ENCODE measurements at places on chromosomes 2 and 18.

DNA sequence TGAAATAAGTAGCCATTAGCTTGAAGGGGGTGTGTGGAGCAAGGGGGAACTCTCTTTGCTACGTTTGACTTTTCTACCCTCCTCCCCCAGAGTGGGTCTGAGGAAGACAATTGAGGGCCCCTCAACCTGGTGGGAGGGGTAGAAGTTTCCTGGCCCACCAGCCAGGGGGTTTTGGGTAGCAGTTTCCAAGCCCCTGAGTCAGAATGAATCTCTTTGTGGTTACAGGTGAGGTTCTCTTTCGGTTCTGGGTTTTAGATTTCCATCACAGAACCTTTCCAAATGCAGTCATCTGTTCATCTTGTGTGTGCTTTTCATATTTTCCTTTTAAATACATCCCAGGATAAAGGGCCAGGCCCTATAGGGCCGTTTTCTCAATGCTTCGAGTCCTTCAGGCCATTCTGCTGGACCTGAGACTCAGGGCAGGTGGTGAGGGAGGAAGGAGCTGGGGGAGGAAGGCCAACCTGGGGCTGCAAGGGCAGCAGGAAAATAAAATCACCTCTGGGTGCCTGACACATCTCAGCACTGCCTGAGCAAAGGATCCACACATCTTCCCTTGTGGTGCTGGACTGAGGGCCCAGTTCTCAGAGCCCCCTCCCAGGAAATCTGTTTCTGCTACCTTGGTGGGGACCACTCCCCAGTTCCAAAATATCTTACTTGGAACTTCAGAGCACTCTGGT is 4.7 kb downstream of the LBH start:
- no peak for DNase-seq

DNA sequence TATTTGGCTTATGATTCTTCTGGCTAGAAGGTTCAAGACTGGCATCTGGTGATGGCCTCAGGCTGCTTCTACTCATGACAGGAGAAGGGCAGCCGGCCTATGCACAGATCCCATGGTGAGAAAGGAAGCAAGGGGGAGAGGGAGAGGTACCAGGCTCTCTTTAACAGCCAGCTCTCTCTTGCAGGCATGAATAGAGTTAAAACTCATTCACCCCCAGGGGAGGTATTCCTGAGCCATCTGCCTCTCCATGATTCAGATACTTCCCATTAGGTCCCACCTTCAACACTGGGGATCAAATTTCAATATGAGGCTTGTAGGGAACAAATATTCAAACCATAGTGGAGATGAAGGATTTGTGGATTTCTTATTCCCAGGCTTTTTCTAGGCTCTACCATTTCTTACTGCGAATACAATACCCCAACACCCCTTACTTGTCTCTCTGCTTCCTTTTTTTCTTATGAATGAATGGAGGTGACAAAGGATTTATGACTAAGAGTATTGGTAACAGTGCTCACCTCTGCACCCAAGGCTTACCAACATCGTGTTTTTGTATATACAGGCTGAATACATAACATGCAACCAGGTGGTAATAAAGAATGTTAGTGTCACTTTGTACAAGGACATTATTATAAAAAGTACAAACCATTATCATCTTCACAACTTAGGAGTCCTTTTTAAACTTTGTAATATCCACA is 454.6 kb upstream of the TRIB2 start:
- DNase-seq = no peak

DNA sequence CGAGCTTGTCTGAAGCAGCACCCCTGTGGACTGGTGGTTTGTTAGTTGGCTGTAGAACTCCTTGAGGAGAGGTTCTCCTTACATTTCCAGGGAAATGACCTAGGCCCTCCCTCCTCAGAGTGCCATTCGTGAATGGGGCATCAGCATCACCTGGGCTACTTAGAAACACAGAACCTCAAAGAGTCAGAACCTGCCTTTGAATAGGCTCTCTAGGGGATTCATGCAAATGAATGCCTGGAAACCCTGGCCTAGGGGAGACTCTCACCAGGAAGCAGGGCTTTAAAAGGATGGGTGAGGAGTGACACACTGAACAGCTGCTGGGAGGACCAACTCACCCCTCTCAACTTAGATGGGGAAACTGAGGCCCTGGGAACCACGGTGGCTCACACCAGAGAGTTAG is 2.1 kb upstream of the MOCOS start:
- DNase-seq = no peak

- no peak for DNase-seq
These were observed 83.3 kb upstream of the TANK start for GRCh38 chr2:161076936-161077335.

- DNase-seq = no peak
These were observed 30.4 kb upstream of the IL36G start for GRCh38 chr2:112947374-112947773.

DNA sequence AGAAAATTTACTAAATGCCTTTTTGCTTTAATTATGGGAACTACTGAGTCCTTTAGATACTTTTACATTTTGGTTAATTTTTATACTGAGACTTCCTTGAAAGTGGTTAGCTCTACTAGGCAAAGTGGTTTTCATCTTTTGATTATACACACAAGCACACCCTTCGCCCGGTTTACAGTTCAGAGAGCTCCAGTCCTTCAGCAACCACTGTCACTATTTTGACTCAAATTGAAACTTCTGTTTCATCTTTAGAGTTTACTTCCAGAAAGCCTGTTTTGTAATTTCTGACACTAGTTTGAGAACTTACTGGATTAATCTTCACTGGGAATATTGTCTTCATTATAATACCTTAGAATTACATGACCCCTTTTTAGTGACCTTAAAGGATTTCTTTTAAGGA is 140.3 kb upstream of the FOSL2 start:
- no peak for DNase-seq

- no peak for DNase-seq
These were observed 29.4 kb downstream of the SH3YL1 start for GRCh38 chr2:234421-234820.

DNA sequence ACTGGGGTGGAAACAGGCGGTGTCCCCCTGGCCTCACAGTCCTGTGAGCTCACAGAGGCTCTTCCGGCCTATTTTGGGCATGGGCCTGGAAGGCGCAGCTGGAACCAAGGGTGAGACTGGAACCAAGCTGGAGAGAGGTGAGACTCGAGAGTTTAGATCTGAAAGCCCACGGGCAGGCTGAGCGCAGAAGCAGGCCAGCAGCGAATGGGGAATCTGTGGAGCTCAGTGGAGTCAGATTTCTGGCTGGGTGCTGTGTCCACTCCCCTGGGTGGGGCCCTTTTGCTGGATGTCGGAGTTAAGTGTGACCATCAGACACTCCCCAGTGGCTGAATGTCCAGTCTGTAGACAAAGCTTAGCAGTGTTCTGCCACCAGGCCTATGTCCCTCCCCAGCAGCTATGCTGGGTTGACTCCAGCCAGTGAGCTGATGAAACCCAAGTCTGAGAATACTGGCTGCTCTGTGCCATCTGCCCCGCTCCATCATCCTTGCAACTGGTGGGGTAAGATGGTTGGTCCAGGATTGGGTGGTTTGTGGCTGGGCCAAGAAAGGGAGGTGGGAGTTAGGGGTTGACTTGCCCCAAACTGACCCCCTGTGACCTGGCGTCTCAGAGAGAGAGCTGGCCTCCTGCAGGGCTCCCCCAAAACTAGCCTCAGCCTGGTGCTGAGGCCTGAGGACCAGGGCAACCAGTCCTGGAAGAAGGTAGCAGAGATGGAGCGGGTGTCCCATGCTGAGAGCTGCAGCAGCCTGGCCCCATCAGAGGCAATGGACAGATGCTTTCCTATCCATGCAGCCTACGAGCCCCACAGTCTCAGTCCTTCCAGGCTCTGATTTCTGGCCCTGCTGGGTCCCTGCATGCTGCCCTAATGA is 34.4 kb downstream of the CYP26B1 start:
- no peak for DNase-seq

DNA sequence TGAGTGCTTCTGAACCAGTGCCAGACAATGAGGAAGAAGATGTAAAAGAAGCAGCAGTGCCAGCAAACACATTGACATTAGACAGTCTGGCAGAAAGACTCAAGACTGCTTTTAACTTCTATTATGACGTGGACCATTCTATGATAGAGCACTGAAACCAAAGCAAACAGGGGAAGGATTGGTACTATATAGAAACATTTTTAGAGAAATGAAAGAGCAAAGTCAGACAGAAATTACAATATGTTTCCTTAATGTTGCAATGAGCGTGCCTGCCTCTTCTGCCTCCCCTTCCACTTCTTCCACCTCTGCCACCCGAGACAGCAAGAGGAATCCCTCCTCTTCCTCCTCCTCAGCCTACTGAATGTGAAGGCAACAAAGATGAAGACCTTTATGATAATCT is 39.7 kb downstream of the DHX57 start:
- DNase-seq = no peak

DNA sequence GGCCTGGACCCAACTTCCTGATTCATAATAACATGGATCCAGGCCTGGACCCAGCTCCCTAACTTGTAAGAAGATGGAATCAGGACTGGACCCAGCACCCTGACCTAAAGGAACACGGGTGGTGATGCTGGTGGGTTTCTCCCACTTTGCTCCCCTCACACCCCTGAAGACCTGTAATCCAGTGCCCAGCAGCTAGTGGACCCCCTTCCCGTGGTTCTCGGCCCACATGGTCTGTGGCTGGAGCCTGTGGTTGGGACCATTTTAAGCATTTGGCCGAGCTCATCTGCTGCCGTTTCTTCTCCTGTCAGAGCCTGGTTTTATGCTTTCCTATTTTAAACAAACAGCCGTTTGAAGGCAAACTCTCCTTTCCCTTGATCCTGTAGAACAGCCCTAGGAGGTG is 232.8 kb downstream of the EIPR1 start:
- DNase-seq = no peak

DNA sequence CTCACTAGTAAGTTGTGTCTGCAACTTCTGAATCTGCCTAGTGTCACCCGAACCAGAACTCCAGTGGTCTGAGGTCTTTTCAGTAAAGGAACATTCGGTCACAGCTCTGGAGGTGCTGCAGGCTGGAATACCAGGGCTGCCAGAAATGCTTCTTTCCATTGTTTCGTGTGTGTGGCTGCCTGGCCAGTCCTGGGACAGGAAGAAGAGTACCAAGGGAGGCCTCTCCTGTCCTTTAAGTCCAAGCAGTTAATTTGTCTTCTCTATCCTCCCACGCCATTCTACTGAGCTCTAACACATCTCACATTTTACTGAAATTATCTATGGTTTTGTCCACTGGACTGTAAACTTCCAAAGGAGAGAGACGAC is 196.0 kb downstream of the LNPK start:
- DNase-seq = no peak

GRCh38 chr18:653512-653911 is 3.9 kb upstream of the TYMS start:
- DNase-seq = no peak

GRCh38 chr2:176082525-176082823 is 1.3 kb downstream of the EVX2 start:
- DNase-seq = no peak

DNA sequence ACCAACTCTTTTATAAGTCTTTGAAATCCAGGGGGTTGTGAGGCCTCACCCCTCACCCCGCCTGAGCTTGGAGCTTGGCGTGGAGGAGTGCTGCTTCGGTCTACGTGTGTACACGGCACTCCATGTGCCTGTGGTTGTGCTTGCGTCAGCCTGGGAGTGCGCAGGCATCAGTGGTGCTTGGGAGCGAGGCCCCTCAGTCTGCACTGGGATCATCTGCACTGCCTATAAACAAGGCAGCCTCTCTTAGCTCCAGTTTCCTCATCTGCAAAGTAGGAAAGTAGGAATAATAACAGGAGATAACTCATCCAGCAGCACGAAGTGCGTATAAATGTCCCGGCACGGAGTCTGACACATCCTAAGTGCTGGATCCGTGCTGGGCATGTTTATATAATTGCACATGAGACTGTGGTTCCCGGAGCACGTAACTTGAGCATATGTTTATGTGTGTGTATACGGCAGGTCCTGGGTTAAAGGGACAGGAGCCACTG is 1.2 kb downstream of the GYPC start:
- peak; percentile 73 for DNase-seq

- no peak for DNase-seq
These were observed 1.2 kb downstream of the ZFP36L2 start for GRCh38 chr2:43225093-43225787.

GRCh38 chr18:73987247-73987980 is 160.2 kb downstream of the FBXO15 start:
- DNase-seq = no peak

- no peak for DNase-seq
These were observed 167.9 kb upstream of the SLC39A10 start for GRCh38 chr2:195489101-195489500.

GRCh38 chr2:206488623-206489022 is 45.3 kb downstream of the ADAM23 start:
- DNase-seq = no peak

DNA sequence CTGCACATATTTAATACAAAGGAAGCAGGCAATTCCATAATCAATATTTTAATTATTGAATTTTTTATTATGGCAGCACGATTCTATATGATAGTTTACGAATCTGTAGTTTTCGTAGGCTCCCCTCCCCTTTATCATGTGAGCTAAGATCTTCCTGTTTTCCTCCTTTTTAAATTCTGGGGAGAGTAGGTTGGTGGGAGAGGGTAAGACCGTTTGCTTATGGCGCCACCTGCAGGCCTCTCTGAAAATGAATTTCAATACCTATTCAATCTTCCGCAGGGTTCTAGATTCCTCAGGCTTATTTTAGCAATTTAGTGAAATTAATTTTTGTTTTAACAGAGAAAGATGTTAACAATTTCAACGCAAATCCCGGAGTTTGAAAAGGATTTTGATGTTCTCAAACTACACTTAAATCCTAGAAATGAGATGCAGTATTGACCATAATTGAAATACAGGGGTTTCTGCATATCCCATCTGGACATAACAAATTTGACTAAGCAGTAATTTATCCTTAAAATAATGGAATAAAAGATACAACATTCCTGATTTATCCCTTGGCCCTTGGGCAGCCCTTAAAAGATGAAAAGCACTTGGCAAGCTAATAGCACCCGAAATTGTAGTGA is 12.8 kb upstream of the GBX2 start:
- peak; percentile 61 for DNase-seq

DNA sequence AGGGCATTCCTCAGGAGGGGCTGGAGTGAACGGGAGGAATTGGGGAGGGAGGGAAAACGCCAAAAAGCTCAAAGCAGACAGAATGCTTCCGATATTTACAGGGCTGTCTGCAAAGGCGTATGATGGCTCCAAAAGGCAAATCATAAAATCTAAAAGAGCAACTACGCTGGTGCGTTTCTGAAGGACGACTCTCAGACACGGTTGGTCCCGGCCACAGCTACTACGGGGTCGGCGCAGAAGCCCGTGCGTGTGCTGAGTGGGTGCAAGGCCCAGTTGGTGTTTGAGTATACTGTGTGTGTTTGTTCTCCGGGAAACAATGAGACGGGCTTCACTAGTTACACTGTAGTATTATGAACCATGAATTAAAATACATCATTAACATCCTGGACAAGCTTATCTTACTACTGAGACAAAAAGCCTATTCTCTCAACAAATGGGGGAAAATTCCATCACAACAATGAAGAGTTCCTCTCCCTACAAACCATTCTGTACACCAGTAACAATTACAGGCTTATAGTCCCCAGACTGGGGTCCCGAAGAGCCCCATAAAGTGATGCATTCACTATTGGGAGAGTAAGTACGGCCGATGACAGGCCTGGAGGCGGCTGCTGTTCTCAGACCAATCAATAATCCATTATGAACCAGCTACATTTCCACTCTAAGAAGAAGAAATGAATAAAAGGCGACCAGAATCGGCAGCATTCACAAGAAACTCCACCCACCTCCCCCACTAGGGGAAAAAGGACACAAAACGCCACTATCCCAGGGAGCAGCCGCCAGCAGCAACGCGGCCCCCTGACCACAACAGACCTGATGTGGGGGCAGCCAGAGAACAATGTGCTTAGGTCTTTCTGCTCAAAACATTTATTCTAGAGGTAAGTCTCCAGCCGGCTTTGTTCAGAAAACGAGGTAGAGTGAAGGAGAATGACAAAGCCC is 43.4 kb downstream of the ZNF516 start:
- no peak for DNase-seq

- no peak for DNase-seq
These were observed 19.2 kb downstream of the TNS1 start for GRCh38 chr2:217983276-217984233.

Measured in HEK293T (cell line).